ENCODE measurements at places on chromosomes 6 and 20.

GRCh38 chr6:92259171-92259570 lies 1160.2 kb downstream of the EPHA7 start:
- no peak for DNase-seq

- peak; percentile 52 for DNase-seq
Observed at GRCh38 chr6:11025921-11026635, 18.0 kb downstream of the ELOVL2 start.

DNA sequence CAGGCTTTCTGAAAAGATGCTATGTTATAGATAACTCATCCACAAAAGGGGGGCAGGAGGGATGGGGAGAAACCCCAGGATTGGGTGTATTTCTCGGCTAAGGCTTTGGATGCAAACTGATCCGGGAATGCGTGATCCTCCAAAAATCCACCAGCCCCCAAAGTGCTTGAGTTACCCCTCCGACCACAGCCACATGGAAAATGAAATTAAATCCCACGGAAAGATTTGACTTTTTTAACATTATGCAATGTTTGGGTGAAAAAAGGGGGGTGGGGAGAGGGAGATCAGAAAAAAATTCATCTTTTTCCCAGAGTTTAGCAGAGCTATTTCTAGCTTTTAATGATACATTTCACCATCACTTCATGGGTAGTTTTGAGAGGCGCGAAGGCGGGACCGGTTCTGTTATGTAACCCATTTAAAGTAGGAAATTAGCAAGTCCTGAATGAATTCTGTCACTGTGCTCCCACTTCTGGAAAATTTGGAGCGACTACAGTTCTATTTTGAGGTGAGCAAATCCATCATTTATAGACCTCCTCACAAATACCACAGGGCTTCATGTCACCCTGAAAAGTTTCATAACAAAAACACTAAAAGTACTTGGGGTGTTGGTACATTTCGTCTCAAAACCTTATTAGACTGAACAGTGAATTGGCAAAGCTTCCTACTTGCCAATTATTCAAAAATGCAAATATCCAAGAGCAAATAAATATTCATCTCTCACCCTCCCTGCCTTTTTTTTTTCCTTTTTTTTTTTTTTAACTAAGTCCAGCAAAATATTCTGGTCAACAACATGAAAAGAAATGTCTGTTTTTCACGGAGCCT lies 51.9 kb upstream of the NFATC2 start:
- DNase-seq, result no peak

DNA sequence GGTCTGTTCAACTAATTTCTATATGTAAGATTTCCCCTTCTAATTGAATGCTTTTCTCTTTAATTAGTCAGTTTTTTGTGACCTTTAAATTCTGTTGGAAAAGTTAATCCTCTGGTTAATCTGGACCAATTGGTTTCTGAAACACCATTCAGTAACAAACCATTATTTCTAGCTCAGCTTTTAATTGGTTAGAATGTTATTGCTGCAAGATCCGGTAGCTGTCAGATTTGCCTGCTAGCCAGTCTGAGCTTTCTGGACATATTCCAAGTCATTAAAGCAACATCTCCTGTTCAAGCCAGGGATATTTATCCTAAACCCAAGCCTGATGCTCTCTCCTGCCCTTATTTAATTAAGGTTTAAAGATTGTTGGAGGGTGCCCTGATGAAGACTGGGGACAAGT lies 55.1 kb upstream of the FBXL4 start:
- no peak for DNase-seq

DNA sequence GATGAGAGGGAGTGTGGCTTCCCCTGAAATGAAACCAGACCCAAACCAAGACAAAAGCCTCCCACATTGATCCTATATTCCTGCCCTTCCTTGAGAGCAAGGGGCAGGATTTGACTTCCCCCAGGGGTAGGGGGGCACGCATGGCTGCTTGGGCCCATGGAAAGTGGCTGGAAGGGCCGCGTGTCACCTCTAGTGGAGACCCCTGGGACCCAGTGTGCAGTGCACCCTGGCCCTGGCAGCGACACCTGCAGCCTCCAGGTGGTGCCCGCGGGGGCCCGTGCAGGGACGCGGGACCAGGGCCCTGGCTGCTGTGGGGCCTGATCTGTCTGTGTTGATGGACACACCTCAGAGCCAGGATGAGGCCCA lies 18.0 kb upstream of the SLCO4A1 start:
- DNase-seq, result peak; percentile 89

DNA sequence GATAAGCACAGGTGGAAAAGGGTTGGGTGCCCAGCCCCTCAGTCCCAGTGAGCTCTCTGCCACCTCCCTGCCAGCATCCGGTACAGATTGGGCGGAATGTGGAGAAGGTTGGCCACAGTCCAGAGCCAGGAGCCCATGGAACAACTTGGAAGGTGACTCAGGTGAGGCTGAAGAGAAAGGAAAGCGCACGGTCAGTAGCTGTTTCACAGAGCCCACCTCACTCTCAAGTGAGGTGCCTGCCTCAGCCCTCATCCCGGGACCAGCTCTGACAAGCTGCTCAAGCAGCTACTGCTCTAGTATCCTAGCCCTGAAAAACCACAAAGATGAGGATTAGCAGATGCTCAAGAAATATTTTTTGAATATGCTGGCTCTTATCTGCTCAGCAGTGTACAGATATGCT lies 1.1 kb upstream of the MMP24OS start:
- no peak for DNase-seq

DNA sequence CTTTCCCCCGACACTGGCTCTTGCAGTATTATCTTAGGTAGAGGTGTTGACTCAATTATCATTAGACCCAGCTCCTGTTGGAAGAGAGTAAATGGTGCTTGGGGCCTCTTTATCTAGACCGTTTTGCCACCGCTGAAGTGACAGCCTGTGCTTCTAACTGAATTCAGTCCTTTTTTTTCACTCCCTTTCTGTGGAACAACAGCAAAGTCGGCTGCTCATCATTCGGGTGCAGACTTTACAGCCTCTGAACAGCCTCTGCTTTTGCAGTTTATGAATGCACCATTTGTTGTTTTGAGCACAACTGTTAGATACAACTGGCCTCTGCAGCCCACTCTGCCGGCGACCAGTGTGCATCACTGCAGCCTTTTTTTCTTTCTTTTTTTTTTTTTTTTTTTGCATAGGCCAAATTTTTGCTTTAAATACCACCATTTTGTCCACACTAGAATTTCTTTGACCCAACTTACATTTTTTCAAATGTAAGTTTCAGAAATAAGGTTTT lies 35.8 kb downstream of the RREB1 start:
- DNase-seq, result no peak

GRCh38 chr20:16194617-16195360 lies 378.5 kb downstream of the KIF16B start:
- no peak for DNase-seq

DNA sequence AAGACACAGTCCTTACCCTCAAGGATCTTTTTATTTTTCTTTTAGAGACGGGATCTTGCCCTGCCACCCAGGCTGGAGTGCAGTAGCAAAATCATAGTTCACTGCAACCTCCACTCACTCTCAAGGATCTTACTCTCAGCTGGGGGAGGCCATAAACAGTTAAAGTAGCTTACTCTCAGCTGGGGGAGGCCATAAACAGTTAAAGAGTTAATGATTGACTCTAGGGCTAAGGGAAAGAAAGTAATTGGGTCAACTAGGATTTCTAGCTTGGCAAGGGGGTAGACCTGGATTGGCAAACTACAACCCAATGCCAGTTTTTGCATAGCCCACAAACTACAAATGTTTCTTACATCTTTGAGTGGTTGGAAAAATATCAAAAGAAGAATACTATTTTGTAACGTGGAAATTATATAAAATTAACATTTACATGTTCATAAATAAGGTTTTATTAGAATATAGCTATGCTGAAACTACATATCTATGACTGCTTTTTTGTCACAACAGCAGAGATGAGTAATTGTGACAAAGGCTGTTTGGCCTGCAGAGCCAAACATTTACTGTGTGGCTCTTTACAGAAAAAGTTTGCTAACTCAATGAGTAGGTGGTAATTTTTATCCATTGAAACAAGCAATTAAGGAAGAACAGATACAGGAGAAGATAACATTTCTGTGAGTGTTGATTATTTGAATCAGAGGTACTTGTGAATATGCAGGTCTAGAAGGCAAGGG lies 46.4 kb downstream of the PTPRA start:
- no peak for DNase-seq

GRCh38 chr6:82196161-82196560 lies 51.4 kb downstream of the IBTK start:
- DNase-seq, result no peak

DNA sequence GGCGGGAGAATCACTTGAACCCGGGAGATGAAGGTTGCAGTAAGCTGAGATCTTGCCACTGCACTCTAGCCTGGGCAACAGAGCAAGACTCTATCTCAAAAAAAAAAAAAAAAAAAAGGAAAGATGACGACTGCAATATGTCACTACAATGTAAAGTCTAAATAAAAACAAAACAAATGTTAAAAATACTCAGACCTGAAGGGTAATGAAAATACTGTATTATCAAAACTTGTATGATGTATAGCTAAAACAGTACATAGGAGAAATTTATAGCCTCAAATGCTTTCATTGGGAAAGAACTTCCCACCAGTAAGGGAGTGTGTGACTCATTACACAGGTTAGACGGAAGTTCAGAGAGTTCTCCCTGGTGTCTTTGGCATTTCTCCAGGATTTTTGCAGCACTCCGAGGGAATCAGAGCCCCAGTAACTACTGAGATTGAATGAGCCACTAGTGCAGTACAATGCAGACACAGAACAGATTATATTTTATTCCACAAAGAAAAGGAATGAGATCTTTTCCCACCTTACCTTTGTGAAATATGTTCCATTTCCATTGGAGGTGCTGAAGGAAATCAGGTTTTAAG lies 12.5 kb upstream of the RALGAPB start:
- no peak for DNase-seq

Measured in germinal center (tissue), 1 donor.